Ascending aorta (tissue), 2 donors: ENCODE measurements at places on chromosomes 2 and 18.

GRCh38 chr2:177541258-177541991 is 148.9 kb downstream of the AGPS start:
- DNase-seq: no peak

DNA sequence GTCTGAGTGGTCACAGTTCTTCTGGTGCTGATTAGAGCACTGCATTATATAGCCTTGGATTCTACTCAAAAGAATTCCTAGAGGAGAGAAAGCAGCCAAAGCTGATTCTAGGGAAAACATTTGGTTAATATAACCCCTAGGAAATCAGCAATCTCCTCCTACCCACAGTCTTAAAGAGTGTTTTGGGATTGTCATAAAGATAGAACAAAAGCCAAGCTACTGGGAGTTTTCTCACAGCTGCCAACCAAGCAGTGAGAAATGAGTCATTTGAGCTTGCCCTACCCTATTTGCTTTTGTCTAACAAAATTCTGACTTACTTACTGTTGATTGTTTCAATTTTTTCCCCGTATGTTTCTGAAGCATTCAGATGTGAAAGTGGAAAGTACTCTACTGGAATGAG is 469.3 kb downstream of the PLCL1 start:
- DNase-seq: no peak

GRCh38 chr18:63237881-63238692 is 81.5 kb downstream of the BCL2 start:
- DNase-seq: no peak

DNA sequence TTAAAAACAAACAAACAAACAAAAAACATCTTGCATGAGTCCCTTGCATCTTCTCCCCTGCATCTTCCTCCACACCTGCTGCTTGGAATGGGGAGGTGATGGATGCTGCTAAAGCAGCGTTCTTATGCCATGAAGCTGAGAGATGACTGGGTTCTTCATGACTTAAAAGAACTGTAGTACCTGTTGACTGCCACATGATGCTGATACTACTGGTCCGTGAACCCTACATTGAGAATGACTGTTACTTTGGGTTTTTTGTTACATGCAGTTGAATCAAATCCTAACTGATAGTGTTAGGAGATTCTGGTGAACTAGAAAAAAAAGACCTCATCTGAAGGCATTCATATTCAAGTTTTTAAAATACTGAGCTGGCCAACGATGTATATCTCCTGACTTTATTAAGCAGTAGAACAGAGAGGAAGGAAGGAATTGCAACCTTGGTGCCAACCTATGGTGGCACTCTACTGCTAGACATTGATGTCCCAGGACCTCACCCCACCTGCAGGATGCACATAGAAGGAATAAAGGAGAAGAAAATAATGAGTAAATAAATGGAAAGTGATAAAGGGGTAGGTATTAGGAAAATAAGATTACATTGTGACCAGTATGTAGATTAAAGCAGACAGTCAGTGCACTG is 63.2 kb upstream of the SPAG16 start:
- DNase-seq: no peak

DNA sequence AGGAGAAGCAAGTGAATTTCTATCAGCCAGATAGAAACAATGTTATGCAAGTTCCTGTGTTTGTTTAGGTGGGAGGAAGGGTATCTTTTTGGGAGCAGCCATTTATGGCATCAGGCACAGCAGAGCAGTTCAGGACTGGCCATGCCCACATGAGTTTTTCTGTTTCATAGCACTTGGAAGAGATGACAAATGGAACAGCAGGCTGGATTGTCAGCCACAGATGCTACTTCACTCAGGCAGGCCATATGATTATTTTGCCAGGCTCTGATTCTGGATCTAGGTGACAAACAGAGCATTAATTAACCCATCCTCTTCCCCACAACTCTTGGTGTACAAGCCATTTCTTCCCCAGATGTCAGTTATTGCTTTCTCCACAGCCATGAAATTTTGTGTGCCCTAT is 63.8 kb downstream of the GALNT13 start:
- no peak for DNase-seq

- DNase-seq: no peak
These were observed 115.1 kb downstream of the NBAS start for GRCh38 chr2:15445891-15446562.

- DNase-seq: no peak
These were observed 80.3 kb downstream of the EDAR start for GRCh38 chr2:108908713-108909070.

DNA sequence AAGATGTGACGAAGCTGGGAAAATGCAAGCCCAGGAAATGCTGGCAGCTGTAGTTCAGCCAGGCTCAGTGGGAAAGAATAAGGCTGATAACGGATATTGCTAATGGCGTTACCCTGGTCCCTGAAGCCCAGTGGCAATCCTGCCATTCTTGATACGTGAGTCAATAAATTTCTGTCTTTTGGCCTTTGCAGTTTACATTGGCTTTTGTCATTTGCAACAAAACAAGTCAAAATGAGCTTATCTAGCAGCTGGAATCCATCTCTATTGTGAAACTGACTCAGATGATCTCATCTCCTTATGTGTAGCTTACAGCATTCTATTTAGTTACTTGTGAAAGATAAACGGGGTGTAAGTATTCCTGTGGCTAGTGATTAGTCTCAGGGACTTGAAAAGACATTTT is 43.8 kb downstream of the ARL6IP6 start:
- DNase-seq: no peak

DNA sequence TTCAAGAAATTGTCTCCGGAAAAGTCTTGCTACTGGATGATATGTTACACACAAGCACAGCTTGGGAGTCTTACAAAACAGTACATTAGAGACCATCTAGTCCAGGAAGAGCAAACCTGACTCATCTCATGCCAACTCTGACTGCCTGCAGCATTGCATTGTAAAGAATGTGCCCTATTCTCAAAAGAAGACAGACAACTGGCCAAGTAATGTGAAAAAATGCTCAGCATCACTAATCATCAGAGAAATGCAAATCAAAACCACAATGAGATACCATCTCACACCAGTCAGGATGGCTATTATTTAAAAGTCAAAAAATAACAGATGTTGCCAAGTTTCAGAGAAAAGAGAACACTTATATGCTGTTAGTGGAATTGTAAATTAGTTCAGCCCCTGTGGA is 42.7 kb upstream of the GORASP2 start:
- no peak for DNase-seq

GRCh38 chr18:78927156-78927555 is 52.5 kb upstream of the SALL3 start:
- DNase-seq: no peak

- DNase-seq: no peak
These were observed 12.6 kb downstream of the RTP5 start for GRCh38 chr2:241882091-241882625.

DNA sequence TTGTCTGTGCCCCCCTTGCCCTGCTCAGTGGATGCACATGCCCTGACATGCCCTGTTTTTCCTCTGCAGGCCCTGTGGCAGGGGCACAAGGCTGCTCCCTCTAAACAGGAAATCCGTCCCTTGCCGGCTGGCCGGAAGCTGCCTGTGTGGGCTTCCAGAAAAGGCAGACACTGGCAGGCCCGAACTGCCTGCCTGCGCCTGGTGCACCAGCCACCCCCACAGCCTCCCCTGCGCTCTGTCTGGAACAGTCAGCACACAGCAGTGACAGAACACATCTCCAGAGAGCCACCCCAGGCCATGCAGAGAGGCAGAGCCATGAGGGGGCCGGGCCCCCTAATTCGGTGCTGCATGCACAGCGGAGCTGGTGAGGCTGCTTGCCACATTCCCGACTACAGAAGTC is 33.5 kb downstream of the LOXHD1 start:
- no peak for DNase-seq

- DNase-seq: no peak
These were observed 20.3 kb upstream of the KCNK3 start for GRCh38 chr2:26672112-26672817.

GRCh38 chr2:69386360-69386759 is 667 bp downstream of the GFPT1 start:
- no peak for DNase-seq

GRCh38 chr2:128771401-128771800 is 452.7 kb upstream of the HS6ST1 start:
- DNase-seq: no peak

DNA sequence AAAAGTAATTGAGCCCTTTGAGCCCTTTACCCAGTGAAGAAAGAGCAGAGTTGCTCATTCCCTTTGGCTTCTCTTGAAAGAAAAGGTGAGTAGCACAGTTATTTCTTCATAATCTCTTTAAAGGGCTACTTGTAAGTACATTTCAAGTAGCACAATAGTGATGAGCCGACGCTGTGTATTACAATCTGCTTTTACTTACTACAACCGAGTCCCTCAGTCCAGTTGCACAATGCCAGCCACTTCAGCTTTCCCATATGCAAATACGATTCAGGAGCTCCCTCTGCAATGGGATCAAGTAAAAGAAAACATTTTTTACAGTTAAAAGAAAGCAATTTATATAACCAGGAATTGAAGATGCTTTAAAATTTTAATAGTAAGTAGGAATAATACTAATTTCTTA is 868.5 kb downstream of the RNF144A start:
- no peak for DNase-seq

DNA sequence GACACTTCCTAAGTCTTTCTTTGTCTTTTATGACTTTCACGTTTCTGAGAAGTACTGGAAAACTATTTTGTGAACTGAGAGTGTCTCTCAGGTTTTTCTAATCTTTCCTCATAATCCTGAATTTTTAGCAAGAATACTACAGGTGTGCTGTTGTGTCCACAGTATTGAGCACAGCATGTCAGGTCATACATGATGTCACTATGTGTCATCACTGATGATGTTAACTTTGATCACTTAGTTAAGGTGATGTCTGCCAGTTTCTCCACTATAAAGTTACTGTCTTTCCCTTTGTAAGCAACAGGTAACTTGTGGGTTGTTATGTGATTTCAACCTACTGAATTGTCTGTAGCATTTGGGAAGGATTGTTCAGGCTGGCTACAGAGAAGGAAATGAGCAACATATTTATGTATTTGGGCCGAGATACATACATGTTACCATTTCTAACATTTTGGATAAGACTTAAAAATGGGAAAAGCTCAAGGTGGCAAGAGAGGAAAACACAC is 11.1 kb downstream of the MATN3 start:
- DNase-seq: no peak

DNA sequence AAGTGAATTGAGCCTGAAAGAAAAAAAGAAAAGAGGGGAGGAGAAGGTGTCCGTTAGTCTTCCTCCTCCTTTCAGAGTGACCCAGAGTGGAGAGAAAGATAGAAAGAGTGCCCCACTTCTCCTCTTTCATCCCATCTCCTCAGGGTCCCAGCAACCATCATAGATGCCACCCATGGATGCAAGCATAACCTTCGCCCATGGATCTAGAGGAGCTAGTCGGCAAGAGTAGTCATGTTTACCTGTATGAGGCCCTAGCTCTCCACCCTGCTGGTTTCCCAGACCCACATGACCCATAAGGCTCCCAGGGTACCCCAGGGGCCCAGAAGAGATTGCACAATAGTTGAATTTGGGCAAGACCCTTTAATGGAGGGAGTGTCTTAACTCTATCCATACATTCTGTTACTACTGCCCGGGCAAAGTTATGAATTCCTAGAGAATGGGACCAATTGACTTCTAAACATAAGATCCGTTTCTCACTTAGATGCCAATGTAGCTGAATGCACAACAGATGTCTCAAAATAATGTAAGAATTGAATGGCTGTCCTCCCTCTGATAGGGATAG is 56.1 kb upstream of the CDCA7 start:
- no peak for DNase-seq

DNA sequence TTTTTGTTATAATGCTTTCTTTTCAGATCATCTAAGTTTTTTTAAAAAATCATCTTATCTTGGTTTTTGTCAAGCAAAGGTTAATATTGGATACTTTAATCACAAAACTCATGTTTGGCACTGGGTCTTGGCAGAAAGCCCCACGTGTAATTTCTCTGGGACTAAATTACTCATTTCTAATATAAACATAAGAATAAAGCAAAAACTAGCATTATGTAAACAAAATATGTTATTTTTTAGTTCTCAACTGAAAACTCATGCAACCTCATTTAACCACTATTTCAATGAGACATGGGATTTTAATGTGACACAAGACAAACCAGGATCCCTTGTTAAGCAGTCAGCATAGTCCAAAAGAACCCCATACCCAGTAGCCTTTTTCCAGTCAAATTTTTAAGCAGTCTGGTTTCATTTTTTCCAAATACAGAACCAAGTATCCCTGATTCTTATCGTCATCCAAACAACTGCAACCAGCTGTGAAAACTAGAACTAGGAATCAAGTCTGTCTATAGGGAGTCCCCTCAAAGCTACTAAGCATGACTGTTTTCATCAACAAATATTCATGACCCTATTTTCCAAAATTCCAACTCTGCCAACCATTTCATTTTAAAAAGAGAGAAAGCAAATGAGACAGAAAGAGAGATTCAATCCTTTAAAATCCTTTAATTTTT is 27.1 kb downstream of the PID1 start:
- DNase-seq: no peak
